Activated naive CD4-positive, alpha-beta T cell treated with anti-CD3 and anti-CD28 coated beads for 36 hours (primary cell): ENCODE measurements at places on chromosomes 13 and 19. TPM values are rescaled to one million over a fixed set of nuclear protein-coding genes. Genes with fewer than 3 reads are reported as not detected.
A peak's percentile ranks its signal among the peaks of the same experiment; 100 is the strongest.

GRCh38 chr19:20925481-20925880, 2.4 kb downstream of the ZNF85 start:
- DNase-seq, result no peak
- H3K4me1 ChIP-seq, result peaks cover 17% of the 10 kb centered on the region
- no peak overlapping the region for H3K4me3 ChIP-seq

DNA sequence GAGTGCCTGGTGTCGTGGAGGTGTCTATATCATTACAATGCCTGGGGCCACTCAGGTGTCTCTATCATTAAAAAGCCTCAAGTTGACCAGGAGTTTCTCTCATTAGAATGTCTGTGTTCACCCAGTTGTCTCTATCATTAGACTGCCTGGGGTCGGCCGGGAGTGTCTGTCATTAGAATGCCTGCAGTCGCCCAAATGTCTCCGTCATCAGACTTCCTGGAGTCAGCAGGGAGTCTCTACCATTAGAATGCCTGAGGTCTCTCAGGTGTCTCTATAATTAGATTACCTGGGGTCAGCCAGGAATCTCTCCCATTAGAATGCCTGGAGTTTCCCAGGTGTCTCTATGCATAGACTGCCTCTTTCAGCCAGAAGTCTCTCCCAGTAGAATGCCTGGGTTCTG, 1477.6 kb downstream of the UQCRFS1 start:
- DNase-seq, result no peak
- H3K4me3 ChIP-seq, result no peak overlapping the region
- H3K27ac ChIP-seq, result no peak overlapping the region
- no peaks in the 10 kb centered on the region for H3K4me1 ChIP-seq

DNA sequence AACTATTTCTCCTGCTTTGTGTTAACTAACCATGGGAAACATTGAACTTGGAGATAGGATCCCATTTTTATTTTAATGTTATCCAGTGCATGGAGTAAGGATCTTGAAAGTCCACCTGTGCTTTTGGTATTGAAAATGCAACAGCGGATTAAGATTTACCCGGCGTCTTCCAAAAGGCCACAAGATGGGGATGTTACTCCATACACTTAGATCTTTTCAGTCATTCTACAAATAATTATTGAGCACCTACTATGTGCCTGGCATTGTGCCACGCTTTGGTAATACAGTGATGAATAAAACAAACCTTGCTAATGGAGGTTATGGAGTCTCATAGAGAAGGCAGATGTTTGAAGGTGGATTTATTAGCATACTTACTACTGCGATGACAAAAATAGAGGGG, 56.9 kb downstream of the RFC3 start:
- H3K27me3 ChIP-seq, result no peaks in the 10 kb centered on the region
- H3K27ac ChIP-seq, result no peak overlapping the region
- H3K4me3 ChIP-seq, result no peak overlapping the region
- no peaks in the 10 kb centered on the region for H3K4me1 ChIP-seq

DNA sequence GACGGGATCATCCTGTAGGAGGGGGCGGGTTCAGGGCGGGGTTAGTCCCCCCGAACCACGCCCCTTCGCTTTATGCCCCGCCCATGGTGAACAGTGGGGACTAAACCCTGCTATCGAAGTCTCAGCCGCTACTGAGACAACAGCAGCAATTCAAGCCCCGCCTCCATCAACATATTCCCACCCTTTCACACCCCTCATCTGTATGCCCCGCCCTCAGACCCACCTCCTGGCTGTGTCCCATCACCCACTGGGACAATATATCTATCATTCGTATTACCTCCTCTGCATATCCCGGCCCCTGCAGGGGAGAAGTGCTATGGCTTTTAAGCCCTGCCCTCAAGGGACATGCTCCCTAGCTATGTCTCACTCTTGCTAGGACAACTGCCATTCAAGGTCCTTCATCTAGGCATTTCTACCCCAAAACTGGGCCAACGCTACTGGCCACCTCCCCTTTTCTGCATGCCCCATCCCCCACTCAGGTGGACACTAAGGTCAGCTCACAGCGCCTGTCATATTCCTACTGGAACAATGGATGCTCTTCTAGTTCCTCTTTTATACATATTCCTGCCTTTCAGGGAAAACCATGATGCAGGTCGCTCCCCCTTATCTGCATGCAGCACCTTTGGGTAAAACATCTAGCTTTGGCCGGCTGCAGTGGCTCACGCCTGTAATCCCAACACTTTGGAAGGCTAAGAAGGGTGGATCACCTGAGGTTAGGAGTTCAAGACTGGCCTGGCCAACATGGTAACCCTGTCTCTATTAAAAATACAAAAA, 11.9 kb downstream of the LRFN1 start:
- H3K27me3 ChIP-seq, result no peaks in the 10 kb centered on the region
- H3K4me3 ChIP-seq, result no peak overlapping the region
- H3K4me1 ChIP-seq, result peaks cover 4% of the 10 kb centered on the region

- no peak overlapping the region for H3K27ac ChIP-seq
- H3K27me3 ChIP-seq, result no peaks in the 10 kb centered on the region
- H3K4me3 ChIP-seq, result no peak overlapping the region
- no peaks in the 10 kb centered on the region for H3K36me3 ChIP-seq
Measured at GRCh38 chr13:71672512-71672911, 194.5 kb downstream of the DACH1 start.

- H3K27ac ChIP-seq, result no peak overlapping the region
- DNase-seq, result no peak
- H3K27me3 ChIP-seq, result no peaks in the 10 kb centered on the region
- no peaks in the 10 kb centered on the region for H3K36me3 ChIP-seq
- H3K4me3 ChIP-seq, result no peak overlapping the region
Measured at GRCh38 chr19:397321-397720, 11.6 kb downstream of the C2CD4C start.

DNA sequence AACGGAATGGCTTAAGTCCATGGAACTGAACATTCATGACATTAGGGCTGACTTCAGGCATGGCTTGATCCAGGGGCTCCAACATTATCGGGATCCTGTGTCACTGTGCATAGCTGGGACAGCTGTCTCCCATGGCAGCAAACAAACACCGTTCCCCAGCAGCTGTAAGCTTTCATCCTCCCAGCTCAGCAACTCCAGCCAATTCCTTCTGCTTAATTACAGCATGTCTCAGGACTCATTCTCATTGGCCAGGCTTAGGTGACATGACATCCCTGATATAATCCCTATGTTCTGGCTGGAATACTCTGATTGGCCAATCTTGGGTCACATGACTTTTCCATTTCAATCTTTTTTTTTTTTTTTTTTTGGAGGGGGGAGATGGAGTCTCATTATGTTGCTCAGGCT, 10.9 kb upstream of the TLE5 start:
- H3K27ac ChIP-seq, result no peak overlapping the region
- no peak overlapping the region for H3K4me3 ChIP-seq
- H3K27me3 ChIP-seq, result no peaks in the 10 kb centered on the region
- no peak for DNase-seq
- no peaks in the 10 kb centered on the region for H3K4me1 ChIP-seq
- H3K36me3 ChIP-seq, result no peaks in the 10 kb centered on the region

DNA sequence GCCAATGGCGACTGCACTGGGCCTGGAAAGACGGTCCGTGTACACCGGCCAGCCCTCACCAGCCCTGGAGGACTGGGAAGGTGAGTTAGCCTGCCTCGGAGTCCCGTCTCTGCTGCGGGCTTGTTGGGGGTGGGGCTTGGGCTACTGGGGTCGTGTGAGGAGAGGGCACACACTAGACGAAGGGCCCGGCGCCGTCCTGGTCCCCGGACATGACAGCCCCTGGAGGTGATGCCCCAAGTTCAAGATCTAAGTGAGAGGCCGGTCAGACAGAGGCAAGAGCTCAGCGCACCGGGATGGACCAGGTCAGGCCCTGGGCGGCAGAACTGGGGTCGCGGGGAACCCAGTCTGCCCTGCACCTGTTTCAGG, 1.6 kb downstream of the CILP2 start:
- no peak for DNase-seq
- peaks cover 33% of the 10 kb centered on the region for H3K4me1 ChIP-seq
- no peaks in the 10 kb centered on the region for H3K36me3 ChIP-seq
- H3K27ac ChIP-seq, result no peak overlapping the region
- H3K4me3 ChIP-seq, result no peak overlapping the region

DNA sequence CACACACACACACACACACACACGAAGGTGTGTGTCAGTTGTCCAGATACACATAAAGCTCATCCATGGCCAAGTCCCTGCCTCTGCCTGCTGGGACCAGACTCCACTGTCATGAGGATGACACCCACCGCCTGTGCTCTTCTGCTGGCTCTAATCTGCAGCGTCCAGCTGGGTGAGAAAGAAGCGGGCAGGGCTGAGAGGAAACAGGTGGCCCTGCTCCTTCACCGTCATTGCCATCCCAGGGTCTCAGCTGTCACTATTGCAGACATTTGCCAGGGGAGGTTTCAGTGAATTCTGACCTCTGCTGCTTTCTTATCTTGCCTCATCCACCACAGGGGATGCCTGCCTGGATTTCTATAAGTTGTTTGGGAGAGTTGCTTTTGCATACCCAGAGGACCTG, 31.4 kb downstream of the SCGB2B2 start:
- no peak overlapping the region for H3K27ac ChIP-seq
- H3K4me1 ChIP-seq, result no peaks in the 10 kb centered on the region
- DNase-seq, result no peak
- no peak overlapping the region for H3K4me3 ChIP-seq
- H3K36me3 ChIP-seq, result no peaks in the 10 kb centered on the region
- H3K27me3 ChIP-seq, result no peaks in the 10 kb centered on the region

DNA sequence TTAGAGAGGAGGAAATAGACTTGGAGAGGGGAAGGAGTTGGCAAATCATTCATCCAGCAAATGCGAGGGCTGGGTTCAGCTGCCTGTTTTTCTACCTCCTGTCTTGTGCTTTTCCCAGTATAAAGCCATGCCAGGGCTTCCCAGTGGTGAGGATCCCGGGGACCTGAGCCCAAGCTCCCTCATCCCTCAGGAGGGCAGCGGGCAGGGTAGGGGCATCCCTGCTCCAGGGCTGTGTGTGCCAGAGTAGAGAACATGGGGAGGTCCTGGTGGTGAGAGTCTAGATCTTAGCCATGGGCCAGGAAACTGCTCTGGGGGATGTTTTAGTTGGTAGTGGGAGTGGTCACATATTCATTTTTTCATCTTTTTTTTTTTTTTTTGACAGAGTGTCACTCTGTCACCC, 43.6 kb downstream of the GPR12 start:
- no peak overlapping the region for H3K27ac ChIP-seq
- H3K4me1 ChIP-seq, result peaks cover 13% of the 10 kb centered on the region
- no peak overlapping the region for H3K4me3 ChIP-seq
- no peaks in the 10 kb centered on the region for H3K36me3 ChIP-seq
- no peak for DNase-seq
- H3K27me3 ChIP-seq, result no peaks in the 10 kb centered on the region

- H3K36me3 ChIP-seq, result peaks cover 30% of the 10 kb centered on the region
- H3K27ac ChIP-seq, result no peak overlapping the region
- peaks cover 3% of the 10 kb centered on the region for H3K4me1 ChIP-seq
- H3K27me3 ChIP-seq, result no peaks in the 10 kb centered on the region
- H3K4me3 ChIP-seq, result no peak overlapping the region
Measured at GRCh38 chr13:79369226-79369625, 36.8 kb downstream of the RBM26 start.

- DNase-seq, result no peak
- H3K4me1 ChIP-seq, result no peaks in the 10 kb centered on the region
- no peaks in the 10 kb centered on the region for H3K36me3 ChIP-seq
- H3K27me3 ChIP-seq, result no peaks in the 10 kb centered on the region
- no peak overlapping the region for H3K27ac ChIP-seq
- no peak overlapping the region for H3K4me3 ChIP-seq
Measured at GRCh38 chr13:86464193-86464592, 665.0 kb upstream of the SLITRK6 start.

GRCh38 chr19:44867578-44867977, 21.5 kb downstream of the NECTIN2 start:
- no peaks in the 10 kb centered on the region for H3K4me1 ChIP-seq
- no peaks in the 10 kb centered on the region for H3K36me3 ChIP-seq
- H3K4me3 ChIP-seq, result no peak overlapping the region
- H3K27ac ChIP-seq, result no peak overlapping the region
- DNase-seq, result no peak

- H3K4me3 ChIP-seq, result no peak overlapping the region
- peak; percentile 61 for DNase-seq
- H3K36me3 ChIP-seq, result no peaks in the 10 kb centered on the region
Measured at GRCh38 chr19:15091918-15092753, 10.1 kb downstream of the OR1I1 start.

DNA sequence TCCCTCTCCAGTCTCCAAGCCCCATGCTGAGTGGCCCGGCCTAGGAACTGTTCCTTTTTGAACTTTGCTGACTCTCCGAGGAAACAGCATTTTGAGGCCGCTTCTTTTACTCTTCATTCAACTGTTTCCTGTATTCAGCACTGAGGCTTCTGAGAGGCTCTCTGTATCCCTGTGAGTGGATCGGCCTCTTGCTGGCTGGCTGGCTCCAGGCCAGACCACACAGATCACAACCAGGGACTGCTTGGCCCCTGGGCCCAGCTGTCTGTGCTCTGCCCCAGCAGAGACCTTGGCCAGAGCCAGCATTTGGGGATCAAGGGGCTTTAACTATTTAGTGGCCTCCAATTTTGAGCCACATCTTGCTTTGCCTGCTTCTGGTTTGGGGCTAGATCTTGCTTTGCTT, 75.6 kb upstream of the KL start:
- H3K27ac ChIP-seq, result no peak overlapping the region
- H3K27me3 ChIP-seq, result no peaks in the 10 kb centered on the region
- H3K4me1 ChIP-seq, result peaks cover 12% of the 10 kb centered on the region

DNA sequence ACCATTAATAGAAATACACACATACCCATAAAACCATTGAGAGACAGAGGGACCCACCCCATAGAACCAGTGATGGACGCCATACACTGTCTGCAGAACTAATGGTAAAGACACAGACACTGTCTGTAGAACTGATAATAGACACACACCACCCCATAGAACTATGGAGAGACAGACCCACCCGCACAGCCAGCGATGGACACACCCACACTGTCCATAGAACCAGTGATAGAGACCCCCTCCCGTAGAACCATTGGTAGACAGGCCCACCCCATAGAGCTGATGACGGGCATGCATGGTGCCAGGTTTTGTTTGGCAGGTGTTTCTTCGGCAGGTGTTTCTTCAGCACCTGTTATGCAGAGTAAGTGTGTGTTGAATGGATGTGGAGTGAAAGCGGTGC, 88.3 kb upstream of the TEX29 start:
- H3K36me3 ChIP-seq, result peaks cover 34% of the 10 kb centered on the region
- no peak for DNase-seq
- H3K27me3 ChIP-seq, result no peaks in the 10 kb centered on the region

GRCh38 chr13:60575142-60575541, 178.1 kb downstream of the TDRD3 start:
- no peak overlapping the region for H3K4me3 ChIP-seq
- no peaks in the 10 kb centered on the region for H3K27me3 ChIP-seq
- DNase-seq, result no peak

GRCh38 chr19:44662691-44663385, 8.4 kb upstream of the CEACAM19 start:
- peaks cover 3% of the 10 kb centered on the region for H3K36me3 ChIP-seq
- no peak overlapping the region for H3K4me3 ChIP-seq
- no peaks in the 10 kb centered on the region for H3K4me1 ChIP-seq
- no peak for DNase-seq
- no peak overlapping the region for H3K27ac ChIP-seq

- no peaks in the 10 kb centered on the region for H3K4me1 ChIP-seq
- no peak overlapping the region for H3K27ac ChIP-seq
- peaks cover 8% of the 10 kb centered on the region for H3K36me3 ChIP-seq
- no peaks in the 10 kb centered on the region for H3K27me3 ChIP-seq
Measured at GRCh38 chr19:10828981-10829821, 6.8 kb downstream of the TMED1 start.

Gene SIGLEC10
- total RNA-seq, result not detected

Gene NDUFA7
- 95.9 TPM for total RNA-seq

Gene TSSK6
- total RNA-seq, result 4.5 TPM

Gene C2CD4C
- 0.10 TPM for total RNA-seq

Gene ZNF536
- not detected for total RNA-seq

Gene KCTD15
- total RNA-seq, result 6.2 TPM

Gene KLK2
- total RNA-seq, result not detected

Gene TYROBP
- total RNA-seq, result not detected

Gene SIAH3
- 0.07 TPM for total RNA-seq

Gene ELAVL3
- not detected for total RNA-seq

Gene LILRA1
- not detected for total RNA-seq

Gene TEKTIP1
- total RNA-seq, result 2.1 TPM
